ENCODE measurements at places on chromosomes 3 and 15. TPM values are rescaled to one million over a fixed set of nuclear protein-coding genes. Genes with fewer than 3 reads are reported as not detected.

GRCh38 chr3:136075811-136076210 lies 110.3 kb downstream of the PPP2R3A start:
- no peak overlapping the region for H3K27ac ChIP-seq
- H3K4me3 ChIP-seq, result no peak overlapping the region
- H3K27me3 ChIP-seq, result no peaks in the 10 kb centered on the region
- DNase-seq, result no peak
- peaks cover 2% of the 10 kb centered on the region for H3K4me1 ChIP-seq
- H3K36me3 ChIP-seq, result no peaks in the 10 kb centered on the region

Gene MESP1
- total RNA-seq, result 1.3 TPM

Gene A4GNT
- total RNA-seq, result not detected

DNA sequence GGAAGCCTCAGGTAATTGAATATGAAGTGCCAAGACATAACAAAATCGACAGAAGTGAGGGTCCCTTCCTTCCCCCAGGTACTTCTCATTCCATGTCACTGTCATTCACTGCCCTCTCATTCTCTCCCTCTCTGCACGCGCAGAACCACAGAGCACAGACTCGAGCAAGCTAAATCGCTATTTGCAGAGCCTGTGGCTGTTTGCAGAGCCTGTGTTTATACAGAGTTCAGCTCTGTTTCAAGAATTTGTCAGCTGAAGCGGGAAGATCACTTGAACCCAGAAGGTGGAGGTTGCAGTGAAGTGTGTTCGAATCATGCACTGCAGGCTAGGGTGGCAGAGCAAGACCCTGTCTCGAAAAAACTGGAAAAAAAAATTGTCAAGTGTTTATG lies 2.5 kb downstream of the VILL start:
- H3K27ac ChIP-seq, result no peak overlapping the region
- H3K36me3 ChIP-seq, result no peaks in the 10 kb centered on the region
- no peak for DNase-seq
- H3K27me3 ChIP-seq, result no peaks in the 10 kb centered on the region
- H3K4me3 ChIP-seq, result no peak overlapping the region

Gene SNTN
- 1.8 TPM for total RNA-seq

- no peak overlapping the region for H3K4me3 ChIP-seq
- no peaks in the 10 kb centered on the region for H3K27me3 ChIP-seq
- H3K27ac ChIP-seq, result no peak overlapping the region
Observed at GRCh38 chr3:130242850-130243569, 102.5 kb upstream of the COL6A5 start.

Gene ENTPD3
- total RNA-seq, result 0.46 TPM

Gene DPP8
- 36.1 TPM for total RNA-seq

Gene IL17RB
- 5.6 TPM for total RNA-seq

Gene BRPF1
- total RNA-seq, result 23.9 TPM

DNA sequence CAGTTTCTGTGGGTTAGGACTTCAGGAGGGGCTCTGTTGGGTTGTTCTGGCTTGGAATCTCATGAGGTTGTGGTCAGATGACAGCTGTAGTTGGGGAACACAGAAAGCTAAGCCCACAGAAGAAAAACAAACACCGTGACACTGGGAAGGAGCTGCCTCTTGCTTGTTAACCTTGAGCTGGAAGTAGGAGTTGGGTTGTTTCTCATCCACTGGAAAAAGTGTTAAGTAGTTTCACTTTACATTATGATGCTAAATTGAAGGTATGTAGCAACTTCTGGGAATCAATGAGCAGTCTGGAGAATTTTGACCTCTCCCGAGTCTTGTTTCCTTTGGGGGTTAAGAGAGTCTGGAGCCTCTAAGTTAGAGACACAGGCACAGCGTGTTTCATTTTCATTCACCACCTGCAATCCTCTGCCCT lies 20.4 kb downstream of the HACD3 start:
- no peak overlapping the region for H3K4me3 ChIP-seq
- H3K27me3 ChIP-seq, result no peaks in the 10 kb centered on the region
- no peaks in the 10 kb centered on the region for H3K36me3 ChIP-seq
- peak overlapping the region; percentile 47 for H3K27ac ChIP-seq
- H3K4me1 ChIP-seq, result peaks cover 8% of the 10 kb centered on the region
- DNase-seq, result no peak

DNA sequence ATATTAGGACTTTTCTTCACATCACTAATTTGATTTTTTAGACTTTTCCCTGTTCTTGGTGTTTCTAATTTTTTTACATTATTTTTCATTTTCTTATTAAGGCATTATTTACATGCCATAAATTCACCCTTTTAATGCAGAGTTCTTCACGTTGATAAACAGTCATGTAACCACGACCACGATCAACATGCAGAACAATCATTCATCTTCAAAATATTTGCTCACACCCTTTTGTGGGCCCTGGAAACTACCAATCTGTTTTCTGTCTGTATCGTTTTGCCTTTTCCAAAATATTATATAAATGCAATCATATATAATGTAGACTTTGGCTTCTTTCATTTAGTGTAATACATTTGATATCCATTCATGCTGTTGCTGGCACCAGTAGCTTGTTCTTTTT lies 48.7 kb downstream of the ARRDC4 start:
- H3K27me3 ChIP-seq, result no peaks in the 10 kb centered on the region
- H3K27ac ChIP-seq, result no peak overlapping the region
- no peaks in the 10 kb centered on the region for H3K4me1 ChIP-seq
- no peaks in the 10 kb centered on the region for H3K36me3 ChIP-seq
- no peak for DNase-seq
- no peak overlapping the region for H3K4me3 ChIP-seq

Gene PPARG
- 29.6 TPM for total RNA-seq

All from ovary (tissue), 10 donors.